Astrocyte (in vitro differentiated cells and primary cell): ENCODE measurements at places on chromosomes 4 and X.

DNA sequence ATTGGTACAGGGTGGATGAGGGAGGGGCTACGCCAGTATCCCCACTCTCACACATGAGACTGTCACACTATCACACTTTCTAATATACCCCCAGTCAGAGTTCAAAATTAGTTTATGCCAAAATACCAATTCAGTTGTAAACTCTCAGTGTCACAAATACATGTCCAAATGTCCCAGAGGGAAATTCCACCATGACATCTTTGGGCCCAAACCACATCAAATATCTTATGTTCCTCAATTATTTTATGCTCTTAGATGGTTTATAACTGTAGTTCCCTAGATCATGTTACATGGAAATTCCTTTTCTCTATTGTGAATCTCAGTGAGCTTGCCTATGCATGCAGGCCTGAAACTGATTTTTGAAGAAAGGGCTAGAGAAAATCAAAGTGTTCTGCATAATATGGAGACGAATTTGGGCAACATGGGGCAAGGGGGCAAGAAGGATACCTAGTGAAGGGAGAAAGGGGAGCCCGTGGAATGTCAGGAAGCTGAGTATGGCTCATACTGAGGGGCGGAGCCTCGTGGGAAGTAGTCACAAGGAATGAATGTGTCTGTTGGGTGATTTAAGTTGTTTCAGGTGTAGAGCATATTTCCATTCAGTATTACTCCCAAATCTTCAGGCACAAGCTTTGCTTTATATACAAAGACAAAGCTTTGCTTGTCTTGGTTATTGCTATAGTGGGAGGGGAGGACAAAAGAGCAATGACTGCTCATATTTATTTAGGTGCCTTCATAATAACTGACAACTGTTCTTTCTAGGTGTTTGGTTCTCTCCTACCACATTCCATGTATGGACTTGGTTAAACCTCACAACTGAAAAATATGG lies 40.8 kb downstream of the CLNK start:
- DNase-seq: no peak
- H3K27ac ChIP-seq: no peak overlapping the region
- H3K4me1 ChIP-seq: peaks cover 3% of the 10 kb centered on the region
- H3K36me3 ChIP-seq: no peaks in the 10 kb centered on the region
- no peak overlapping the region for H3K4me3 ChIP-seq

DNA sequence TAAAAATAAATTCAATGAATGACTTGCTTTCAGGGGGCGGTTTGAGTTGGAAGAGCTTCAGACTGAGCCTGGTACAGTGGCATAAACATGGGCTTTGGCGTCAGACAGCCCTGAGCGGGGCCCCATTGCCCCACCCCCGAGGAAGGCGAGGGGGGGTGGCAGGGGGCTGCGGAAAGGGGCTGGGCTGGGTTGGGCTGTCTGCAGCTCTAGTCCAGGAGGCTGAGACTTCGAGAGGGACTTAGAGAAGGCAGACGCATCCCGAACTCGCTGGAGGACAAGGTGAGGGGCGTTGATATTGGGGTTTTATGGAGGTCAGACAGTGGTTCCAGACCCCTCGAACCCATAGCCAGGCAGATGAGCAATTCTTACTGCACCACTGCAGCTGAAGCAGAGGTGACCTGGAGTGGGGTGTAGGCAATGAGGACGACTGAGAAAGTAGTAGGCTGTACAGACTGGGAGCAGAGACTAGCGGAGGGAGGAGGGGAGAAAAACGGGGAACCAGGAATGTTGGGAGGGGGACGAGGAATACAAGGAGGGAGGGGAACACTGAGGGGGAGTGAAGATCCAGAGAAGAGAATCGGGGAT lies at the start of gene MAGED2:
Gene MAGED2, plus strand, starts transcription at position 222 of the 585 bp plus-strand sequence. CDS start 1,587 bp downstream, outside the sequence.
- H3K27me3 ChIP-seq: no peaks in the 10 kb centered on the region
- H3K27ac ChIP-seq: peak within 1 kb of the TSS; percentile 72

DNA sequence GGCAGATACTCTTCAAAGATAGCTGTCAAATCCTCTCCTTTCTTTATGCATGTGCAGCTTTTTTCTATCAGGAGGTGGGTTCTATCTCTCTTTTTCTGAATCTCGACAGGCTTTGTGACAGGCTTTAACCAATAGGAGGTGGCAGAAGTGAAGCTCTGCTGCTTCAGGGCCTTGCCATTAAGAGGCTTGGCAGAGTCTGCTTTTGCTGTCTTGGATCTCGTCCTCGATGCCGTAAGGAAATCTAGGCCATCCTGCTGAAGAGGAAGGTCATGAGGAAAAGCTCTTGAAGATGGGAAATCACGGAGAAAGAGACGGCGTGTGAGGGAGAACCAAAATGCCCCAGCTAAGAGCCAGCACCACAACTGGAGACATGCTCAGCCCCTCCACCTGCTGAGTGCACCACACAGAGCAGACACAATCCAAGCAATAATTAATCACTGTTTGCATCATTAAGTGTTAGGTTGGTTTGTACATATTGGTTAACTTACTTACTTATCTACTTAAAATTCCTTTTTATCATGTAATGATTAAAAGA lies 92.2 kb downstream of the DDIT4L start:
- no peak overlapping the region for H3K27ac ChIP-seq
- H3K4me1 ChIP-seq: peaks cover 4% of the 10 kb centered on the region
- no peak overlapping the region for H3K4me3 ChIP-seq
- H3K36me3 ChIP-seq: no peaks in the 10 kb centered on the region
- DNase-seq: no peak
- no peaks in the 10 kb centered on the region for H3K27me3 ChIP-seq

- no peak overlapping the region for H3K4me3 ChIP-seq
- no peak for DNase-seq
These were observed 664.8 kb downstream of the GRID2 start for GRCh38 chr4:92968556-92968955.

DNA sequence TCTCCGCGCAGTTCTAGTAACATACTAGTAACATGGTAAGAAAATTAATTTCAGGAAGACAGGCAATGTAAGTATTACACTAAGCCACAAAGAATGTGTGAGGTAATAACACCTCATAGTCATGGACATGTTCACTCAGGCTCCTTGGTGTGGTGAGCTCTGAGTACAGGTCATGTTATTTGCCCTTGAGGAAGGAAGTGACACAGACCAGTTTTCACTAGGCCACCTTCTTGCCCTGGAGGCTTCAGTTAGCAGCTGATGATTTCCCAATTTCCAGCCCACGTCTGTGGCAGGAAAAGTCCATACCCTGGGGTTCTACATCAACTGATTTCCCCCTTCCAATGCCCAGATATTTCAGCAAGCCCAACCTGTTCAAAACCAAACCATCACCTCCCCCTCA lies 6.7 kb downstream of the APOO start:
- H3K27ac ChIP-seq: peak overlapping the region; percentile 74
- no peaks in the 10 kb centered on the region for H3K27me3 ChIP-seq
- H3K4me3 ChIP-seq: no peak overlapping the region

GRCh38 chrX:115582616-115583495 lies 21.9 kb downstream of the PLS3 start:
- no peak overlapping the region for H3K4me3 ChIP-seq
- H3K27ac ChIP-seq: peak overlapping the region; percentile 63
- no peaks in the 10 kb centered on the region for H3K36me3 ChIP-seq
- H3K27me3 ChIP-seq: no peaks in the 10 kb centered on the region

- H3K4me1 ChIP-seq: no peaks in the 10 kb centered on the region
- H3K27me3 ChIP-seq: no peaks in the 10 kb centered on the region
- DNase-seq: no peak
- no peak overlapping the region for H3K27ac ChIP-seq
These were observed 43.8 kb downstream of the GLRA2 start for GRCh38 chrX:14573161-14573560.

- no peak overlapping the region for H3K4me3 ChIP-seq
- H3K27ac ChIP-seq: no peak overlapping the region
- H3K27me3 ChIP-seq: no peaks in the 10 kb centered on the region
- H3K4me1 ChIP-seq: no peaks in the 10 kb centered on the region
These were observed 94.2 kb downstream of the MFAP3L start for GRCh38 chr4:169931964-169932363.
